Colonic mucosa (tissue), 4 donors: ENCODE measurements at places on chromosomes 11 and 22.

DNA sequence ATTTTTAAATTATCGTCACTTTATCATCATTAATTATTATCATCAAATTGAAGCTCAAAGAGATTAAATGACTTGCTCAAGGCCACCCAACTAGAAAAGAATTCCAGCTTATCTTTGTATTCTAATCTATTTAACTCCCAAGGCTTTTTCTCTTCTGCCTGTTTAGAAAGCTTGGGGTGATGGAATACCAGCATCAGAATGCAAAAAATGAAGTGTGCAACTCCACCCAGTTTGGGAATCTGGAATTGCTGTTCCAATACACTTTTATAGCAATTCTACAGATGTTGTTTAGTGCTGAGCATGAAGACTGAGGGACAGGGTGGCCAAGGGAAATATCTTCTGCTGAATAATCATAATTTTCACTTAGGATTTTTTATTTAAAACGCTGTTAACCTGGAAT lies 97.2 kb upstream of the FIBIN start:
- DNase-seq: no peak

- DNase-seq: no peak
These were observed 215.1 kb downstream of the PGR start for GRCh38 chr11:100914415-100915110.

DNA sequence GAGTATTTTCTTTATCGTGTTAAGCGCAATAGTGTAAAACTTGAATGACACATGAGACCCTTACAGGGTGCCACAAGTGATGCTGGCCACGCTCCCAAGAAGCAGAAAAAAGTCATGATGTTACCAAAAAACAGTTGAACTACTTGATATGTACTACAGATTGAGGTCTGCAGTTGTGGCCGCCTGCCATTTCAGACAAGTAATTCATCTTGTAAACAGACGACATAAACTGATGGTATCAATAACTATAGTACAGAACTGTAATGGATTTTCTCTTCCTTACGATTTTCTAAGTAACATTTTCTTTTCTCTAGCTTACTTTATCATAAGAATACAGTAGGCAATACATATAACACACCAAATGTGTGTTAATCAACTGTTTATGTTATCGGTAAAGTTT lies 5.5 kb downstream of the CD59 start:
- no peak for DNase-seq

GRCh38 chr11:117083011-117083935 lies 15.0 kb downstream of the SIK3 start:
- DNase-seq: no peak

DNA sequence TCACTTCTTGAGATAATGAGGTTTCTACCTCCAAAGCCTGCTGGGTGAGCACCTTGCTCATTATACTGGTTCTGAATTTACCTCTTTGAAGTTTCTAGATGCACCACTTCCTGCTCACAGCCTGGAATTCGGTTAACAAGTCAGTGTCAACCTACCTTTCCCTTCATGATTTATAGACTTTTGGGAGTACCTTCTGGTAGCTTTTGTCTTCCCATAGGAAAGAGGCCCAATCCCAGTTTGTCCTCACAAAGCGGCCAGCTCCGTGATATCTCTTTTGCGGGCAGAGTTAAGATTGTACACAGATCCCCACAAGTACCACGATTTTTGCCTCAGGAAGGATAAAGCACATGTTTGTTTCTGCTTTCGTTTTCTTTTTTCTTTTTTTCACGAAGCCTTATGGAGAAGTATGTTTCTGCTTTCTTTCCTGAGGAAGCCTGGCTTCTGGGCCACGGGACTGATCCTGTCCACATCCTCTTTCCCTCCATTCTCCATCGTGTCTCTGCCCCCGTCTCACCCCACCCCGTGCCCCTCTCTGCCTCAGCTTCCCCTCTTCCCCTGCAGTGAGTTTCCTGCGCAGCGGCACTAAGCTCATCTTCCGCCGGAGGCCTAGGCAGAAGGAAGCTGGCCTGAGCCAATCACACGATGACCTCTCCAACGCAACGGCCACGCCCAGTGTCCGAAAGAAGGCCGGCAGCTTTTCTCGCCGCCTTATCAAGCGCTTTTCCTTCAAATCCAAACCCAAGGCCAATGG lies 5.7 kb upstream of the HINFP start:
- DNase-seq: no peak

DNA sequence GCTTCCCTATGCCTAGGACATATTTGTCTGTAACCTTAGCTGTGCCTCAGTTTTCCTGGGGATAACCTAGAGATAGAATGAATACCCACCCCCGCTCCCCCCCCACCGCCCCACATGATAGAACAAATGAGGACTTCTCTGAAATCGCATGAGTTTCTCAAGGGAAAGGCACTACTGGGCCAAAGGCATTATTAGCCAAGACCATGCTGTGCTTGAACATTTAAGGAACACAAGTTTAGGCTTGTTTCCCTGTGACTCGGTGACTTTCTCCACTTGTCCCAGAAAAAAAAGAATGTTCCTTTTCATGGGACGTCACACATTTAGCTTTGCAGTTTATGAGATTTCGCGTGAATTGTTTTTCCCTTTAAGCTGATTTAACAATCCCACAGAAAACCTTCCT lies 51.4 kb upstream of the CRTAM start:
- no peak for DNase-seq

DNA sequence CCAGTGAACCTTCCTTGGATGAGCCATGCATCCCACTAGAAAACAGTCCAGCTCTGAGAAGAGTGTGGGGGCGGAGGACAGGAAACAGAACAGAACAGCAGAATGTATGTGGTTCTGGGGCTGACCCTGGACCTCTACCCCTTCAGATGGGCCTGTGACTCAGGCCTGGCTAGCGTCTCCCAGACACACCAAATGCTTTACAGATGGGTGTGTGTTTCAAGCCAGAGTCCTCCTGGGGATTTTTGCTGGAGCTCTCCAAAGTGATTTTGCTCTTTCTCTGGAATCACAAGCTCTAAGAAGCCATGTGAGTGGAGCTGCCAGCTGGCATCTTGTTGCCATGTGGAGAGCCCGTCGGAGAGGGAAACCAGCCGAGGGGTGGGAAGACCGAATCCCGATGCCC lies 13.2 kb upstream of the C1QTNF4 start:
- DNase-seq: no peak

DNA sequence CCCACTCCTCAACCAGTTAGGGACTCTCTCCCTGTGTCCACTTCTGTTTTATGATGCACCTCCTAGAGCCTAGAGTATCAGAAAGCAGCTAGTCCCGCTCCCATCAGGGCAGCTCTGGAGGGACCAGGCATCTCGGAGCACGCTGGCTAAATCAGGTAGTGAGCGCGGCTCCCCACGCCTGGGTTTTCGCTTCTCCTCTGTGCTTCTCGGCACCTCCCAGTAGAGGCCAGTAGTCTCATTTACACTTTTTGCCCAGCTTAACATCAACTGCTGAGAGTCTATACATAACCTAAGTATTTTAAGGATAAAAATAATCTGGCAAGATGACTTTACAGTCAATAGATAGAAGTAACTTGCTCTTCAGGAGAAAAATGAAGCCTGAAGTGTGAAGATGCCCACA lies 473.8 kb downstream of the OPCML start:
- DNase-seq: no peak

- no peak for DNase-seq
These were observed 94.4 kb upstream of the LMO1 start for GRCh38 chr11:8357891-8358566.

DNA sequence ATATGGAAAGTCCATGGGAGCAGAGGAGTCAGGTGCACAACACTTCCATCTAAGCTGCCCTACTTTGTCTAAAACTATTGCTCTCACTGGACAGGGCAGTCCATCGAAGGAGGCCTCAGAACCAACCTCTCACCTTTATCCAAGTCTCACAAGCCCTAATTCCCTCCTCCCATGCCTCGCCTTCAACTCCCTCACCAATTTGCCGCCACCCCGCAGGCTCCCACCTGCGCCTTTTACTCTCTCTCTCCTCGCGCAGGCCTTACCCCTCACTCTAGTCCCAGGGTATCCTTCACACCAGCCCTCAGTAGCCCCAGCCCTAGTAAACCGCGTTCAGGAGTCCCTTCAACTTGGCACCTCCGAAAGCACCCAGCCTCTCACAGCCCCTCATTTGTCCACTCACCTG lies 451 bp downstream of the FHIP1B start:
- DNase-seq: no peak

- DNase-seq: no peak
These were observed 76.9 kb upstream of the PITPNB start for GRCh38 chr22:27995801-27996528.

DNA sequence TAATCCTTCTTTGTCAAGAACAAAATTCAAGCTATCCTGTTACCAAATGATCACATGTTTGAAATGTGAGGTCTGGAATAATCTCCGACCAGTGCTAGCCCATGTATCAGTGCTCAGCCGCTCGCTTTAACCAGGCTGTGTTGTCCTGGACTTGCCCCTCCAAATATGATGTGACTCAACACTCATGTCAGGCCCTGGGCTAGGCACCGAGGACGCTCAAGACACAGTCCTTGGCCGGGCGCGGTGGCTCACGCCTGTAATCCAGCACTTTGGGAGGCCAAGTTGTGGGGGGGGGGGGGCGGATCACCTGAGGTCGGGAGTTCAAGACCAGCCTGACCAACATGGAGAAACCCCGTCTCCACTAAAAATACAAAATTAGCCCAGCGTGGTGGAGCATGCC lies 54.1 kb upstream of the WNT7B start:
- no peak for DNase-seq

- DNase-seq: no peak
These were observed 98.2 kb downstream of the LDLRAD3 start for GRCh38 chr11:36041988-36042611.

DNA sequence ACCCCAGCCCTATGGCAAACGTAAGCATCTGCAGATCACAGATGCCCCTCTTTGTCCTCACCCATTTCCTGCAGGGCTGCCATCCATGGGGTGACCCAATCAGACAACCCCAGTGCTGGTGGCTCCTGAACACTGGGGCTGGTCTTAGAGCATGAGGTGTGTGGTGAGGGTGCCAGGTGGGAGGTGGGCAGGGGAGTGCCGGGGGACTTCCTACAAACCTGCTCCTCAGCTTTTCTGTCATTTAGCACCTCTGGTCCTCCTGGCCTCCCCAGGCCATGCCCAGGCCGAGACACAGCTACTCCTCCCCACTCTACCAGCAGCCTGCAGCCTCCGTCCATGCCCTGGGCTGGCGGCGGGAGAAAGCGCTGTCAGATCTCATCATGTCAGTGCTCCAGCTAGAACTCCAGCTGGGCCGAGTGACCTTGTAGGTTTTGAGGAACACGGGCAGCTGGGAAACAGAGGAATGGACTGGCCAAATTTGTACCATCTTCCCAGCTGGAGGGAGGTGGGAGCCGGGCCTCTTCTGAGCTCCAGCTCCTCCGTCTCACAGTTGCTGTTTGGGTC lies 157.7 kb upstream of the NECTIN1 start:
- no peak for DNase-seq

DNA sequence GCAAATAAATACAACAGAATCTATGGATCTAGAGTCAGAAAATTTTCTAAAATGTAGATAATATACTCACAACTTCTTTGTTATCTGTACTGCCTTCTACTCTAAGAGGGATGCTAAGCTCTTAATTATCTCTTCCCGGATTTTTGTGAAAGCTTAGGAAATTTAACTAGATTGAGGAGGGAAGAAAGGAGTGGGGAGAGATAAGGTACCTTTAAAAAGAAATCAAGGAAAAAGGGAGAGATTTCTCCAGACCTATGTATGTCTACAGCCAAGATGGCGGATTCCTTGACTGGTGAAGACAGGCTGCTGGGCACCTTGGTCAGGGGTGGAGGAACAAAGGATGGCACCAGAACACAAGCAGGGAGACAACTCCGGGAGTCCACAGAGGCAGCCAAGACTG lies 23.0 kb downstream of the ZNF280B start:
- DNase-seq: no peak

- DNase-seq: no peak
These were observed 6.9 kb upstream of the PRAME start for GRCh38 chr22:22565981-22566380.

DNA sequence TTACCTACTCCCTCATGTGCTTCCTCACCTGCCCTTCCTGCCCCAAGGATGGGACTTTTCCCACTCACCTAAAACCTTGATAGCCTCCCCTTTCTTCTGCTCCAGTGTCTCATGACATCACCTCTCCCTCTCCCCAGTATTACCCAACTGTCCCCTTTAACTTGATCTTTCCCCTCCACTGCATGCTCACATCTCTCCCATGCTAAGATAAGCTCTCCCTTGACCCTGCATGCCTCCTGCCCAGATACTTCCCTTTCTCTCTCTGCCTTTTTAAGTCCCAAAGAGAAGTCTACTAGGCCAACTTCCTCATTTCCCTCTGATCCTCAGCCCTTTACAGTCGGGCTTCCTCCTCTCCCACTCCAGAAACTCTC lies 14.8 kb downstream of the CD3E start:
- DNase-seq: no peak
